ENCODE measurements at places on chromosomes 3 and 15.

- no peak for DNase-seq
These were observed 874.1 kb downstream of the ZPLD1 start for GRCh38 chr3:103308921-103309320.

DNA sequence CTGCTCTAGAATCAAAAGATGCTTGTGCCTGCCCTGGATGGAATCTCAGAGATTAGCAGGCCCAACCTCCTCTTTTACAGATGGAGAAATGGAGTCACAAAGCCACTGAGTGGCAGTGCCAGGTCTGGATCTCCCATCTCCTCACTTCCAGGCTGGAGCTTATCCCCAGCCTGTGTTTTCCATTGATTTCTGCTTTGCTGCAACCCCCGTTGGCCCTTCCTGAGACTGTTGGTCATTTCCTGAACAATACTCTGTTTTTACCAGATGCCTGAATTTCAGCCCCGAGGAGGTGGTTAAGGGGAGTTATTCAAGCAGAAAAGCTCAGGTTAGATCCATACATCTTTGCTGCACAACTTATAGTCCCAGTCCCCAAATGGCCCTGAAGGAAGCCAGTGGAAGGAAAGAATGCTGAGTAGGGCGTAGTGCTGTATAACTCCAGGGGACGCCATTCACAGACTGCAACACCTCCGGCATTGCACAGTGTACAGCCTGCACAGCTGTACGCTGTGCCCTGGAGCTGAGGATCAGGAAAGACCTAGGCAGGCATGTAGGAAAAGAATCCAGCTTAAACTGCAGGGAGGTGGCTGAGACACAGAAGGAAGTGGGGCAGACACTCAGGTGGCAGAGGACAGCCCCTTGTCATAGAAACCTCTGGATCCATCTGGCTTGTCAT lies 77.5 kb downstream of the RPLP1 start:
- DNase-seq, result no peak

GRCh38 chr3:142896996-142897395 lies 8.1 kb upstream of the PCOLCE2 start:
- no peak for DNase-seq

DNA sequence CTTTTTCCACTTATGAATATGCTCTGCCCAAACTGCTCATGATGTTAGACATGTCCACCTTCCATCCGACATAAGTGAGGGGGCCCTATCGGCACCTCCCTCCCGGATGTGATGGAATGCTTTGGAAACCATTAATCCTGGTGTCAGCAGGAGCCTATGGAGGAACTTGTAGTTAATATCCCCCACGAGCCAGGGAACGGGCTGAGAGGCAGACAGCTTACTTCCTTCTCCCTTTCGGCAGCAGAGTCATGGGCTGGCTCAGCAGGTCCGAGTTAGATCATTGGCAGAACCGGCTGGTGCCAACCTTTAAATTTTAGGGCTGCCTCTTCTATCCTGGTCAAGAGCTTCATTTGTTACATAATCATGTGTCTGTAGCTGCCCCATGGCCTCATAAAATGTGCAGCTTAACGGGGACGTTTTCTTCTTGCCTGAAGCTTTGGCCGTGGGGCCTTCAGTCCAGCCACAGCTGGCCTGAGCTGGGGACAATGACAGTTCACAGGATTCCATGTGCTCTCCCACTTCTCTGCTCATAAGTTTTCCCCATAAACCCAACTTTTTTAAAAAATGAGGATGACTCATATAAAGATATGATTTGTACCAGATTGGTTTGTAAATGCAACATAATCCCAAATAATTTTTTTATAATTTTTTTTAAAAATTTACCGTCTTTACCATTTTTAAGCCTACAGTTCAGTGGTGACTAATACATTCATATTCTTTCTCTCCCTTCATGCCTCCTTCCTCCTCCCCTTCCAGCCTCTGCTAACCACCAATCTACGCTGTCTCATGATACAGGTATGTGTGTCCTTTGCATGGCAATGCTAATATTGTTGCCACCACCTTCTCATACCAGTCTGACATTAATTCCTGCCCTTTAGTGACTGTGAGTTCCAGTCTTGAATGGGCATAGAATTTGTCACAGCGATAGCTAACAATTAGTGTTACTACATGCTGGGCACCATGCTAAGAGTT lies 62.2 kb upstream of the RGMA start:
- no peak for DNase-seq

- peak; percentile 73 for DNase-seq
These were observed 154.5 kb upstream of the TSC22D2 start for GRCh38 chr3:150253622-150254021.

DNA sequence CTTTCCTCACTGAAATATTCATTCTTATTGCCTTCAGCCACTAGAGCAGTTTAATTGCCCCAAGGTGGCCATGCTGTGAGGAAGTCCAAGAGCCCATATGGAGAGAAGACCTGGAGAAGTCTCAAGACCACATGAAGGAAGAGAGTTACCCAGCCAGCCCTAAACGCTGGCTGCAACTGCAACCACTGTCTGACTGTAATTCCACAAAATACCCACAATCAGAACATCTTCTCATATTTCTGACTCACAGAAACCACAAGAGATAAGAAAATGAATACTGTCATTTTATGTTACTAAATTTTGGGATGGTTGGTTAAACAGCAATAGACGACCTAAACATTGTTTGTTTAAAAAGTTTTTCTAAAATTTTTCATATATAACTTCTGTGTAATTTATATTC lies 14.7 kb upstream of the SST start:
- no peak for DNase-seq

- DNase-seq, result no peak
These were observed 21.8 kb downstream of the PCOLCE2 start for GRCh38 chr3:142866841-142867631.

- no peak for DNase-seq
These were observed 1.6 kb upstream of the SUCNR1 start for GRCh38 chr3:151871639-151872468.

DNA sequence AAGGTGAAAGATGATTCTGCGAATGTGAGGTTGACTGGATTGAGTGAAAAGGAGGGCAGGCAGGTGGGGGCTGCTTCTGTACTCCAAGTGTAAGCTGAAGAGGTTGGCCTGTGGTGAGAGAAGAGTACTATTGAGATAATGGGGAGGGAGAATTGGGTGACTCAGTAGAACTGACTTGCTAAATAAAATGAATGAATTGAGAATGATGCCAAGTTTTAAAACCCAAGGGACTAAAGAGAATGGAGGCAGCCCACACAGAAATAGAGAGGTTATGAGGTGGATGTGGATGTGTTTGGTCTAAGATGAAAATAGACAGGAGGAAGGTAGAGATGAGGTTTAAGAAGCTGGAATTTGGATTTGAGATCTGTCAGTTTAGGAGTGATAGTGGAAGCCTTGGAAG lies 5.9 kb downstream of the MME start:
- no peak for DNase-seq

DNA sequence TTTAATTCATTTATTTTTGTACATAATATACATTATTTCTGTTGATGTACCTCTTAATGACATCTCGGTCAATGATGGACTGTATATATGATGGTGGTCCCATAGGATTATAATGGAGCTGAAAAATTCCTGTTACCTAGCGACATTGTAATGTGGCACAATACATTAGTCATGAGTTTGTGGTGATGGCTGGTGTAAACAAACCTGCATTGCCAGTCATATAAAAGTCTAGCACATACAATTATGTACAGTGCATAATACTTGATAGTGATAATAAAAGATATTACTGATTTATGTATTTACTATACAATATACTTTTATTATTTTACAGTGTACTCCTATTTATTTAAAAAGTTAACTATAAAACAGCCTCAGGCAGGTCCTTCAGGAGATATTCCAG lies 15.1 kb downstream of the TTC14 start:
- DNase-seq, result no peak

DNA sequence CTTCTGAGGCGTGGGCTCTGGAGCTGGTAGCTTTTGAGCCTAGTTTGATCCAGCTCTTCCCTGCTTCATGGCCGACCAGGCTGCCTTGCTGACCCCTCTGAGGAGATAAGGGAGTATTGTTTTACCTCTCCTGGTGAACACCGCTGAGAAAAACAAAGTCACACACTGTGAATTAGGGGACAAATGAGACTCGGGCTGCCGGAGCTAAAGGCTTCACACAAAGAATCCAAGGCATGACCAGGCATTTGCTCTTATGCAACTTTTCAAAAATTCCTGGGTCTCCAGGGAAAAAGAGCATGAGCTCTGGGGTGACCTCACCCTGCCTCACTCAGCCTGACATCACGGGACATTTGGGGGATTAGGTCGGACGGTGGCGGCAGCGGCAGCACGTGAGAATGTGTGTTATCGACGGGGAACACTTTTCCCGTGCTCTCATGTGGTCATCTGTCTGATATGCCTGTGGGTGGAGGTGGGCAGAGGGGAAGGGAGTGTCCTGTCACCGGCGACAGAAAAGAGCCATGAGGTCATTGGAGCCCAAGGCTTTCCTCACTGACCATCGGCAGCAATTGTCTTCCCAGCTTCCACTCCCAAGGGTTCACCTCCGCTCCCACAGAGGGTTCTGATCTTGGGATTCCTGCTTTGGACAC lies 61.0 kb downstream of the TMEM44 start:
- no peak for DNase-seq

DNA sequence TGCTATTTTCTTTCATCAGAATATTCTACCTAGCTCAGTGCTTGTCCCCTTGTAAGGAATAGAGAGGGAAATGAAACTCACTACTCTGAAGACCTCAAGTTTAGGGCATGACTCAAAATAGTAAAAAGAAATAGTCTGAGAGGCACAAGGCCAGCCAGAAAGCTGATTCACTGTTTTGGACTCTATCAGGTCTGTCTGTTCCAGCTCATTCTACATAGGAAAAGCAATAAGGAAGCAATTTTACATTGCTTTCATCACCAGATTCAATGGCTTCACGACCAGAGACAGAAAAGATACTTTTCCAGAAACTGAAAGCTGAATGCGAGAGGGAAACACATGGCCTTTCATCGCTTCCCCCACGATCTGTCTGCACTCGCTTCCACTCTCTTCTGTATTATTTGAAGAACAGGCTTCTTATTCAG lies 276.0 kb downstream of the GBE1 start:
- no peak for DNase-seq

DNA sequence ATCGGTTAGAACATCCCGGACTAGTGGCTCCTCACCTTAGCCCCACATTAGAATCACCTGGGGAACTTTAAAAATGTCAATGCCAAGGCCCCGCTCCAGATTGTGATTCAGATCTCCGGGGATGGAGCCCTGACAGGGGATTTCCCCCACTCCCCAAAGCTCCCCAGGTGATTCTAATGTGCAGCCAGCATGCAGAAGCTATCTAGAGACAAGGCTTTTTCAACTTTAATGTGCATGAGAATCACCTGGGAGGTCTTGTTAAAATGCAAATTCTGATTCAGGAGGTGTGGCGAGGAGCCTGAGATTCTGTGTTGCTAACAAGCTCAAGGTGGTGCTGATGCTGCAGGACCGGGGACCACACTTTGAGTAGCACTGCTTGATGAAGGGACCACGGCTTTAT lies 156.7 kb downstream of the RAB11A start:
- no peak for DNase-seq

- DNase-seq, result no peak
These were observed 35.5 kb upstream of the HACD2 start for GRCh38 chr3:123620343-123620742.

DNA sequence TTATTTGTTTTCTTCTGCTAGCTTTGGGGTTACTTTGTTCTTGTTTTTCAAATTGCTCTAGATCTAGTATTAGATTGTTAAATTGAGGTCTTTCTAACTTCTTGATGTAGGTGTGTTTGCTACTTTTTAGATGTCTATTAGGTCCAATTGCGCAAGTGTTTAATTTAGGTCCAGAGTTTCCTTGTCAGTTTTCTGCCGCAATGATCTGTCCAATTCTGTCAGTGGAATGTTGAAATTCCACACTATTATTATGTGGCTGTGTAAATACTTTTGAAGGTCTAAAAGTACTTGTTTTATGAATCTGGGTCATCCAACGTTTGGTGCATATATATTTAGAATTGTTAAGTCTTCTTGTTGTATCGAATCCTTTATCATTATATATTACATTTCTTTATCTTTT lies 324.4 kb upstream of the SGO1 start:
- DNase-seq, result no peak
